Astrocyte of the hippocampus (primary cell): ENCODE measurements at places on chromosomes 12 and 14.

DNA sequence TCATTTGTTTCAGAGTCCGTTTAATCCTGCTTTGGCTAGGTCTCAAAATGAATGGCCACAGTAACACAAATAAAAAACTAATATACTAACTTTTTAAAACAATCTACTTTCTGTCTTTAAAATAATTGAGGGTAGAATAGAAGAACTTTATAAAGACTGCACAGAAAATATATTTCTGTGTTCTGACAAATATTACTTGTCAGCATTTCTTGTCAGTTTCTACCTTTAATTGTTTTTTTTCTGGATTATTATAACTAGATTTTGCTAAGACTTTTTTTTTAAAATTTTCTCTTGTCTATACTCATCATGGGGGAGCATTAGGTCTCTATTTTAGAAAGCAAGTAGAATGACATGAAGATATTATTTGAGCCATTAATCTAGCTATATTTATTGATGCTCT lies 86.2 kb downstream of the RAD52 start:
- DNase-seq: no peak

DNA sequence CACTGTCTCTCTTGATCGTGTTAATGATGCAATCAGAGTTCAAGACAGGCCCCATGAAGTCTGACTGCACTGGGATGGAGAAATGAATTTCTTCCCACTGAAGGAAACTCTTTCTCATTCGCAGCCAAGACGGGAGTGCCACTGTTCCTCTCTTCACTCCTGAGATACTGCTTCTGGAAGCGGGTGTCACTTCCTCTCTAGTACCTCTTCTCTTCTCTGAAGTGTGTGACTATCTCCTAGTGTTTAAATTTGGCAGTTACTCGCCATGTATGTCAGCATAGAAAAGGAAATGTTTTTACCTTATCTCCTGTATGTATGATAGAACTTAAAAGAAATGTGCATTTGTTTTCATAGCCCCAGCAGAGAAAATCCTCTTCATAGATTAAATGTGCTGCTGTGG lies 215.2 kb downstream of the ANO6 start:
- DNase-seq: no peak

- no peak for DNase-seq
These were observed 15.5 kb upstream of the GARIN2 start for GRCh38 chr14:67173719-67174118.

- DNase-seq: no peak
These were observed 120.0 kb upstream of the NOS1 start for GRCh38 chr12:117481470-117481869.

DNA sequence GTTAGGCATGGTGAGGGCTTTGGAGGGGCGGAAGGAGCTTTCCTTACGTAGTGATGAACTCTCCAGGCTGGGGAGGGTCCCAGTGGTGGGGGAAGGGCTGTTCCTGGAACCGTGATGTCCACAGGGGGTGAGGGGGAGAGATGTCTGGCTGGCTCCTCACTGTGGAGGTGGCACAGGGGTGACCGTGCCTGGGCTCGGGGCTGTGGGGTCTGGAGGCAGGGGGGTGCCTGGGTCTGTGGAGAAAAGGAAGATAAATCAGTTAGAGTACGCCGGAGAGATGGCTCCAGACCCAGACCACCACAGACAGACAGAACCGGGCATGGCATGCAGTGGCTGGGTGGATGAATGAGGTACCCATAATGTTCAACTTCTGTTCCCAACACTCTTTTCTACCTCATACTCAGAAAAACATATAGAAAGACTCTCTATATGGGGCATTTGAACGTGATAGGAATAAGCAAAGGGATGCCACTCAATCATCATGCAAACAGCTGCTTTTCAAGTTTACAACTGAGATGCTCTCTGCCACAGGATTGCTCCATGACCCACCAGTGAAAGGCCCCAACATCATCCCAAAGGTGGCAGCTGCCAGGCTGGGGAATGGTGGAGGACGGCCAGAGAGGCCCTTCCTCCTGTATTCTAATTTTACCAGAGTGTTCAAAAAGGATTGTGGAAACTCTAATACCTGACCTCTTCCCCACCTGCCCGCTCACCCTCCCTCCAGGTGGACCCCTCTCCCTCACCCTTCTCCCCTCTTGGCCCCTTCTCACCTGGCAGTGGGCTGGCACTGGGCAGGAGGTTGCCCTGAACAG lies 5.6 kb downstream of the MYL6 start:
- DNase-seq: peak; percentile 24

DNA sequence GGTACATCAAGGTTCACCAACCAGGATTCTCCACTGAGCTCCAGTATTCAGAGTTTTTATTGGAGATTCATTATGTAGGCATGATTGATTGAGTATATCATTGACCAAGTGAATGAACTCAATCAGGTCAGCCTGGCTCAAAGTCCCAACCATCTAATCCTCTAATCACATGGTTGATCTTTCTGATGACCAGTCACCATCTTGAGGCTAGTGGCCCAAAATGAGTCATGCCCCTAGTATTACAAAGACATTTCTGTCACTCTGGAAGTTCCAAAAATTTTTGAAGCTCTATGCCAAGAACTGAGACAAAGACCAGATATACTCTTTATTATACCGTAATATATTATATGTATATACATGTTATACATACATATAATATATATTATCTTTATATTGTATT lies 75.9 kb upstream of the ATF7IP start:
- no peak for DNase-seq

DNA sequence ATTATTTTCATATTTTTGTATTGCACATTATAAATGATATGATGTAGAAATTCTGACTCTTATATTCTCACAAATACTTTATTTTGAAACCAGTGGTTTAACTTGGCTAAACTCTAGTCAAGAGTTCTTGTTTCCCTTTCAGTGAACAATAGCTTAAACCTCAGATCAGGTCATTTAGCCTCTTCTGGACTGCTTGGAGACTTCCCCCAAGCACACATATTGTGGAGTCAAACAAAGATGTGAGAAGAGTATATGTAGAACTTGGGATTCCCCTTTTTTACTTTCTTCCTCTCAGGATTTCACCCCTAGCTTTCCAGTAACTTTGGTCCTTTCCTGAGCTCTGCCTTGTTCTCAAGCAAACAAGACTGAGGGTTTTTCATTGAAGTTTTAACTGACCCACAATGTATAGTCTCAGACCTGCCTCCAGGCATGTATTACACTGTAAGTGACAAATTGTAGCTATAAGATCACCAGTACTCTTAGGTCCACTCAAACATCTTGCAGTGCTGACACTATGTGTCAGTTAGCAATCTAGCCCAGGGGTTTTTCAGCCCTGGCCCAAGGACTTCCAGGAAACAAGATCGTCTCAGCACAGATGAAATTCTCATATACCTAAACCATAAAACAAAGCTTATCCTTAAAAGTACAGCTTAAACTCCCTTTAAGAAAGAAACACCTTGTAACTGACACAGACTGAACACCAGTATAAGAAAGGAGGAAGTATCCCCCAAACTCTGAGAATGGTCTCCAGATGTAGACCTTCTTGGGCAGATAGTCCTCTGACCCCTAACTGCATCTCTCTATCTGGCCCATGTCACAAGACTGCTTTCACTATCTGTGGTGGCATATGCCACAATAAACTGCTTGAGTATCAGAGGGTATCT lies 98.6 kb downstream of the SLC6A15 start:
- no peak for DNase-seq

- DNase-seq: peak; percentile 59
These were observed 15.7 kb downstream of the FAR2 start for GRCh38 chr12:29164477-29165393.

DNA sequence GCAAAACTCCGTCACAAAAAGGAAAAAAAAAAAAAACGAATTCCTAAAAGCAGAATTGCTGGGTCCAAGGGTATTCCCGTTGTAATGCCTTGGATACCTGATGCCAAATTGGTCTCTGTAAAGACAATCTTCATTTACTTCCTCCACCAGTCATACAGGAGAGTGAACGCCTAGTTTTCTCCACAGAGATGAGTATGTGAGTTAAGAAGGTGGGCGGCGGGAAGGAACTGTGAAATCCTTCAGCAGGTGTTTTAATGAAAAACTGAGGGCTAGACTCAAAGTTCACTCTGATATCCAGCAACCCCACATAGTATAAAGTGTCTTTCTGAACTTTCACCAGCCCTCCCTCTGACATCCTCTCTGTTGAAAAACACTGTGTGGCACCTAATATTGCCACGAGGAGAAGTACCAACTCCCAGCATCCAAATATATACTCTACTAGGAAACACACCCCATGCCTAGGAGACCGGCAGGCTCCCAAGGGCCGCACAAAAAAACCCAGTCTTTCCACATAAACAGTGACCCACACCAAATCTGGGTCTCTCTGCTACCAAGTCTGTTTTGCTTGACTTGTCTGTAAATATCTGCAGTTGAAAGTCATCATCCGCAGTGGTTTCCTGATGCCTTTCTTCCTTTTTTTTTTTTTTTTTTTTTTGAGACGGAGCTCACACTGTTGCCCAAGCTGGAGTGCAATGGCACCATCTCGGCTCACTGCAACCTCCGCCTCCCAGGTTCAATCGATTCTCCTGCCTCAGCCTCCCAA lies 30.3 kb upstream of the FOXN3 start:
- no peak for DNase-seq

DNA sequence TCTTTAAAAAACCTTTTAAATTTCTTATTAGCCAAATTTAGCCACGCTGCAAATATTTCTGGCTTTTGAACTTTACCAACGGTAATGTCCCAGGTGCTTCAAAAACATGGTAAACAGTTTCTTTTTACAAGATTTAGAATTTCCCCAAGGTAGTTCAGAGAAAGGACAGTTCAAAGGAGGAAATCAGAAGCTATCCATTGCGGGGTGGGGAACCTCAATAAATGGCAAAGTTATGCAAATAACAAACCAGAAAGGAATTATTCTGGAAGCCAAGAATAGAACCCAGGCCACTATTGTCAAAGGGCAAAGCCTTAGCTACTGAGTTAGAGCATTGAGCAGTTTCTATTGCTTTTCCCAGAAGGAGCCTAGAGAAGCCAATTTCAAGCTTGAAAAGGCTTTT lies 62.3 kb downstream of the PDE6H start:
- no peak for DNase-seq

DNA sequence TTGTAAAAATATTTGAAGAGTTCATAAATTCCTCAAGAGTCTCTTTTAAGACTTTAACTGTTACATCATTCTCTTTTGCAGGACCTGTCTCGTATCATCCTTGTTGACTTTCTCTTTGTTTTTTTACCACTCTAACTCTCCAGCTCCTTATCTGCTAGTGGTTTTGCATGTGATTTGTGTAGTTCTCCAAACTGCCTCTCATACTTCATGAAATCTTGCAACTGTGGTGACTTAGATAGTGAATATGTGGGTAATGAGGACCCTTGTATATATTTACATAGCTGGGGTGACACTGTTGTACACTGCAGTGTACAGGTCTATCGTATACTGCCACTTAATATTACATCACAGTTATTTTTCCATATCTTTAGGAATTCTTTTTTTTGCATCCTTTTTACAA lies 40.2 kb upstream of the EMP1 start:
- no peak for DNase-seq

GRCh38 chr12:65534238-65534841 lies 255.9 kb downstream of the MSRB3 start:
- DNase-seq: peak; percentile 15

GRCh38 chr12:9163392-9163791 lies 44.8 kb downstream of the PZP start:
- no peak for DNase-seq

GRCh38 chr12:58384196-58384595 lies 442.8 kb downstream of the ATP23 start:
- DNase-seq: no peak

DNA sequence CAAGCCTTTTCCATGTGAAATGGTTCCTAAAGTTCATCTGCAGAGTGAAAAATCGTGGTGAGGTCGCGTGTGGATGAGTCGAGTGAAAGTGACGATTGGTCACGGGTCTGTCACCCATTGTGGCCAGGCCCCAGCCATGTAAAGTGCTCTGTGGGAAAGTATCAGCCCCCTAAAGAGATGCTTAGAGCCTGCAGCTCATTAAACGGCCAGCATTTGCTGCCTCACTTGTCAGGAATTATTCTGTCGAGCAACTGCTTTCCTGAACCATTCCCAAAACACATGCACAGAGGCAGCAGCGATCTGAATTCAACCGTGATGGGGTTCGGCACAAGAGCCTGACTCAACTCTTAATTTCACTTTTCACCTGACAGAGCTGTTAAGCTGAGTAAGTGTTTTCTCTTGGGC lies 16.0 kb downstream of the DBX2 start:
- peak; percentile 39 for DNase-seq

- DNase-seq: no peak
These were observed 132.4 kb downstream of the BRMS1L start for GRCh38 chr14:35958499-35958898.

DNA sequence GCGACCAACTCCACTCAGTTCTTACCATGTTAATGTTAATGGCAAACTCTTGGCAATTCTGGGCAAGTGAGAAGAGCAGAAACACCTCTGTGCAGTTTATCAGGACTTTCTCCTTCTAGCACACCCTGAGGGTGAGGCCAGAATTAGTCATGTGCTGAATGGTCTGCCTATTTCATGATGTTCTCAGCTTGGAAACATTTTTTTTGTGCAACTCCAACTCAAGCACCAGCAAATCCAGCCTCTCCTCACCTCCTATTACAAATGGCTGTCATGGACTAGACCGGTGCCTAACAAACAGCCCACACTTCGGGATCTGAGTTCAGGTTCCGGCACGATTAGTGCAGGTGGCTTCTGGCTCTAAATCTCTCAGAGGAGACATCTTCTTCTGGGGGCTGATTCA lies 246.0 kb downstream of the ZFP36L1 start:
- DNase-seq: peak; percentile 42

DNA sequence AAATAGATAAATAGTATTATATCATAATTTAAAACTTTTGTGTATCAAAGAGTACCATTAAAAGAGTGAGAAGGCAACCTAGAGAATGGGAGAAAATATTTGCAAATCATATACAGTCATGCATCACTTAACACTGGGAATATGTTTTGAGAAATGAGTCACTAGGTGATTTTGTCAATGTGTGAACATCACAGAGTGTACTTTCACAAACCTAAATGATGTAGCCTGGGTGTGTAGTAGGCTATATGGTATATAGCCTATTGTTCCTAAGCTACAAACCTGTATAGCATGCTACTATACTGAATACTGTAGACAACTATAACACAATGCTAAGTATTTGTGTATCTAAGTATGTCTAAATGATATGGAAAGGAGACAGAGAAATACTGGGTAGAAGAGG lies 48.0 kb upstream of the ARID2 start:
- DNase-seq: no peak

GRCh38 chr12:103802586-103802886 lies 38.5 kb downstream of the NT5DC3 start:
- no peak for DNase-seq
